ENCODE measurements at places on chromosomes 5 and 9.

DNA sequence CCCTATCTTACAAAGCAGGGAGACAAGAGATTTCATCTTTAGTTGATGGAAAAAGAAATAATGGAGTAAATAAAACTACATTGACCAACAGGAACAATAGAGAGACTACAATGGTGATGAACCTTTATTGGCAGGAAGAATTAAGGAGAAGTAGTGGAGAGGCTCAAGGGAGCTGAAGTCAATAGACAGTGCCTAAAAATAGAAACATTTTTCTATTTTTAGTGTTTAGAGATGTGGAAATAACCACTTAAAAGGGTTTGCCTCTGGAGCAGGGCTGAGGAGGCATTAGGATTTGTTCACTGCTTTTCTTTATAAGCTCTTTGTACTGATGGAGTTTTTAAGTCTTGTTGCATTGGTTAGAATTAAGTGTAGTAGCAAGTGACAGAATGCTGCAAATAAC lies 98.4 kb upstream of the ERCC6L2 start:
- no peak for DNase-seq

- no peak for DNase-seq
These were observed 176.4 kb downstream of the PDZD2 start for GRCh38 chr5:31815376-31815775.

GRCh38 chr5:76388791-76389512 lies 14.1 kb upstream of the IQGAP2 start:
- no peak for DNase-seq

GRCh38 chr9:89619019-89619418 lies 14.2 kb downstream of the GADD45G start:
- no peak for DNase-seq

- DNase-seq = no peak
These were observed 79.9 kb downstream of the SMIM23 start for GRCh38 chr5:171865471-171865870.

GRCh38 chr5:139486201-139486600 lies 3.6 kb upstream of the STING1 start:
- no peak for DNase-seq

- DNase-seq = no peak
These were observed 49.6 kb upstream of the EIF4EBP3 start for GRCh38 chr5:140497897-140498296.

DNA sequence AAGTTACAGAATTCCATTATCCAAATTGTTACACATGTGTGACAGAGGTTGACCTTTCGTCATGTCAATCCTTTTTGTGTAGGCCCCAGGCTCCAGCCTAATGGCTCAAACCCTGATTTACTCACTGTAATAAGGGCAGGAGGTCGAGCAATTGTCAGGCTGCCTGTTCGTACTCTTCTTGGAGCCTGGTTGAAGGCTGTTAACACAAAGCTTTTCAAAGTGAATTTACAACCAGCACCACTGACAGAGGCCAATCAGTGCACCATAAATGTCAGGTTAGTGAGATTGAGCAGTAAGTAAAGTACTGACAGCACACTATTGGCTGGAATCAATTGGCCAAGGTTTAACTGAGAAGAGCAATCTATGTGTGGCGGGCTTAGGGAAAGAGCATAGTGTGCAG lies 16.8 kb downstream of the PRDM6 start:
- no peak for DNase-seq

DNA sequence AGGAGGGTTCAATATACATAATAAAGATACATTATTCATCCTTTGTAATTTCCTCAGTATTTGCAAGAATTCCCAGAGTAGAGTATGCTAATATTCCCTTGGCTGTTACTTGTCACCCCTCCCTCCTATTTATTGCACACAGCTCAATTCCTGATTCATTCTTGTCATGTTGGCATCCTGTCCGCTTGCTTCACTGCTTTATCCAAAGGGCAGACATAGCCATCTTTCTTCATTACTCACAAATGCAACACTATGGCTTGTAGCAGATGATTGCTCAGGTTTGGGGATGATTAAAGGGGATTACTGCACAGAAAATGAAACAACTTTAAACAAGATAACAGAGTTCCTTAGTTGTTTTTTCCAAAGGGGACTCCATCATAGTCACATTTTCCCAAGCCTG lies 1.2 kb upstream of the IL33 start:
- no peak for DNase-seq

DNA sequence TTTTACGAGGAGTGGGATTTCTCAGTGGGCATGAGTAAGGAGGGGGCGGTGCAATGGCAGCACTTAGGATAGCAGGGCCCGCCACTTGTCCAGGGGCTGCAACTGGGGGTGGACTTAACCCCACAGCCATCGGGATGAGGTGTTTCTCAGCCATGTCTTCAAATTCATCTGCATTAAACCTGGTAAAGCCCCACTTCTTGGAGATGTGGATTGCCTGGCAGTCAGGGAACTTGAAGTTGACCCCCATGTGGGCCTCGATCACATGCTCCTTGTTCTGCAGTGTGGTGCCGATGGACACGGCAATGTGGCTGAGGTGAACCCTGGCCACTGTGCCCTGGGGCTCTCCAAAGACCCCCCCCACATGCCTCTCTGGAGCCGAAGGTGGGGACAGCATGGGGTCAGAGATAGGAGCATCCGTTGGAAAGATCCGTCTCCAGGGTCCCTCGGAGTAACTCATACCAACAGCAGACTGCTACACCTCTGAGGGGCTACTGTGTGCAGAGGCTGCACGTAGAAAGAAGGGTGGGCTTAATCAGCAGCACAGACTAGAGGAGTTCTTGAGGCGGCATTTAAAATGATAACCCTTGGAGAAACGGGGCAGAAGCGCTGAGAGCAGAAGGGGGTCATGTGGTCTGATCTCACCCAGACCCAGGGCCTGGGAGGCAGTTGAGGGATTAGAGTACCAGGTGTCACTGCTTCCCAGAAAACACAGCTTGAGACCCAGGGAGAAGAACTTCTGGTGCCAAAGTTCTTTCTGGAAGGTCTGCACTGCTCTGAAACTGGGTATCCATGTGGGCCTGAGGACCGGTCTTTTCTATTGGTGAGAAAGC lies 141.4 kb downstream of the MTX3 start:
- no peak for DNase-seq

DNA sequence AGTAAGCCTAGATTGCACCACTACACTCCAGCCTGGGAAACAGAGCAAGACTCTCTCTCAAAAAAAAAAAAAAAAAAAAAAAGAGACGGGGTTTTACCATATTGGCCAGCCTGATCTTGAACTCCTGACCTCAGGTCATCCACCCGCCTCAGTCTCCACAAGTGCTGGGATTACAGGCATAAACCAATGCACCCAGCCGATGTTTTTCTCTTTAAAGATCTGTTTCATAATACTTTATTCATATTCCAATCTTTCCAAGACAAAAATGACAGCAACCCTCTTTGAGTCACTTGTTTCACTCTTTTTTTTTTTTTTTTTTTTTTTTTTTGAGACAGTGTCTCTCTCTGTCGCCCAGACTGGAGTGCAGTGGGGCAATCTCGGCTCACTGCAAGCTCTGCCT lies 13.6 kb upstream of the LMNB1 start:
- no peak for DNase-seq

- no peak for DNase-seq
These were observed 99.9 kb downstream of the PRR16 start for GRCh38 chr5:120564013-120564412.

- no peak for DNase-seq
These were observed 522.3 kb upstream of the NUDT12 start for GRCh38 chr5:104084896-104085295.

- no peak for DNase-seq
These were observed 197.3 kb upstream of the ADAMTS16 start for GRCh38 chr5:4942831-4943178.

DNA sequence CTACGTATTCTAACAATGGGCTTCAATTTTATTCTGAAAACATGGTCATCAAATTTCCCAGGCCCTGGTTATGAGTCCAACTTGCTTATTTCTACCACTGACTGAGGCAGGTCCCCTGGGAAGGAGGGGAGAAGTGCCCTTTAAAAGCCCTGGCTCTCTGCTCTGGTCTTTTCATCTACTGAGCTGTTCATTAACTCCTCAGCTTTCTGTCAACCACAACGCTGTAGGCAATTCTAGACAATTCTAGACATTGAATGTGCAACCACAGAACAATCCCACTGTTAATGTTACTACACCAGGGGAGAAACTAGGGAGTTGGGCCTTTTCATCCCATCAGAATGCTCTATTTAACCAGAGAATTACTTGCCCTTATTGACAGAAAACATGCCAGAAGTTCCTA lies 10.0 kb downstream of the MOCS2 start:
- no peak for DNase-seq

- no peak for DNase-seq
These were observed 252.9 kb downstream of the CWC27 start for GRCh38 chr5:65021527-65022226.

GRCh38 chr5:167820101-167820990 lies 471.1 kb upstream of the WWC1 start:
- no peak for DNase-seq

GRCh38 chr9:18542837-18543405 lies 69.0 kb downstream of the ADAMTSL1 start:
- DNase-seq = no peak

GRCh38 chr5:176863041-176863764 lies 35.9 kb downstream of the HK3 start:
- no peak for DNase-seq

GRCh38 chr5:140607031-140607430 lies 25.9 kb downstream of the CD14 start:
- DNase-seq = peak; percentile 18

DNA sequence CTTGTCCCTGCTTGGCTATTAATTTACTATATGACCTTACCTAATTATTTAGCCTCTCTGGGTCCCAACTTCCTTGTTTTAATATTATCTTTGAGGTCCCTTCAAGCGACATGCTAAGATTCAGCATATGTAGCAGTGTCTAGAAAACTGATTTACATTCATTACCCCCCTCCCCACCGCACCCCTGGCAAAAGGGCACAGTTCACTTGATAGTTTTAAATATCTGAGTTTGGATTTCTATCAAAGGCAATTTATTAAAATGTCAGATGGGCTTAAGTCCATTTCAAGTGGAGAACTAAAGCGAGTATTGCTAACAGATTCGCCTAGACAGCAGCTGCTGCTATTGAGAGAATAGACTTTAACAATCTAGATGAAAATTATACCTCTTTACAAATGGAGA lies 3.9 kb downstream of the CEMIP2 start:
- DNase-seq = no peak

DNA sequence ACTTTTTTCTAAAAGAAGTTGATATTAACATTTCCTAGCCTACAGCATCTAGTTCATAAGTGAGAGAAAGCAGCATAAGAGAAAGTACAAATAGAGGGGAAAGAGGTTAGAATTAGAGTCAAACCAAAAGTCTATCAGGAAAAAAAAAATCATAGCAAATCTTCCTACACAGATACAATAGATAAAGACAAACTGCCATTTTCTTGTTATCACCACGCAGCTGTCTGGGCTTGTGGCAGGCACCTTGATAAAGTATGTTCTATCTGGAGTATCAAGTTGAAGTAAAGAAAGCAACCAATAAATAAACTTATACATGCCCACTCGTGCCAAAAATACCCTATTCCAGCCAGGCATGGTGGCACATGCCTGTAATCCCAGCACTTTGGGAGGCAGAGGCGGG lies 5.3 kb upstream of the NR4A3 start:
- no peak for DNase-seq

GRCh38 chr5:54491326-54491725 lies 26.2 kb upstream of the SNX18 start:
- DNase-seq = no peak

- no peak for DNase-seq
These were observed 851.7 kb upstream of the DMAC1 start for GRCh38 chr9:8651070-8651845.

DNA sequence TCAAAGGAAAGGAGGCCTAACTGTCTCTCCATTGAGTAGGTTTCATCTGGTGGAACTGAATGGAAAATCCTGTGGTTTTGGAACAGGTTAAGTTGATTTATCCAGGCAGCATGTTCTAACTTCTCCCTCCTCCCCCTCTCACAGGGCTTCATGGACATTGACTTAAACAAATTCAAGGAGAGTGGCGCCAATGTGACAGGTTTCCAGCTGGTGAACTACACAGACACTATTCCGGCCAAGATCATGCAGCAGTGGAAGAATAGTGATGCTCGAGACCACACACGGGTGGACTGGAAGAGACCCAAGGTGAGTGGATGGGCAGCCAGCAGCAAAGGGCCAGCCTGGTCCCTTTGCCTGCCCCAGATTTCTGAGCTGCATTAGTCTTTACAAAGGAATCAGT lies 183.9 kb downstream of the GRIA1 start:
- no peak for DNase-seq

GRCh38 chr9:136488247-136489214 lies 5.7 kb upstream of the SEC16A start:
- DNase-seq = peak; percentile 30

DNA sequence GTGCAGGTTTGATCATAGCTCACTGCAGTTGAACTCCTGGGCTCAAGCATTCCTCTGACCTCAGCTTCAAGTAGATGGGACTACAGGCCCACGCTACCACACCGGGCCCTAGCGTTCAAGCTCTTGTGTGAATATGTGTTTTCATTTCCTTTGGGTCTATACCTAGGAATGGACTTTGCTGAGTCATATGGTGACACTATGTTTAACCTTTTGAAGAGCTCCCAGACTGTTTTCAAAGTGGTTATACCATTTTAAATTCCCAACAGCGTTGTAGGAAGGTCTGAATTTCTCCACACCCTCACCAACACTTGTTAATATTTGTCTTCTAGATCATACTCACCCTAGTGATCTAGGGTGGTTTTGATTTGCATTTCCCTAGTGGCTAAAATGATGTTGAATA lies 33.5 kb downstream of the FAF2 start:
- no peak for DNase-seq

DNA sequence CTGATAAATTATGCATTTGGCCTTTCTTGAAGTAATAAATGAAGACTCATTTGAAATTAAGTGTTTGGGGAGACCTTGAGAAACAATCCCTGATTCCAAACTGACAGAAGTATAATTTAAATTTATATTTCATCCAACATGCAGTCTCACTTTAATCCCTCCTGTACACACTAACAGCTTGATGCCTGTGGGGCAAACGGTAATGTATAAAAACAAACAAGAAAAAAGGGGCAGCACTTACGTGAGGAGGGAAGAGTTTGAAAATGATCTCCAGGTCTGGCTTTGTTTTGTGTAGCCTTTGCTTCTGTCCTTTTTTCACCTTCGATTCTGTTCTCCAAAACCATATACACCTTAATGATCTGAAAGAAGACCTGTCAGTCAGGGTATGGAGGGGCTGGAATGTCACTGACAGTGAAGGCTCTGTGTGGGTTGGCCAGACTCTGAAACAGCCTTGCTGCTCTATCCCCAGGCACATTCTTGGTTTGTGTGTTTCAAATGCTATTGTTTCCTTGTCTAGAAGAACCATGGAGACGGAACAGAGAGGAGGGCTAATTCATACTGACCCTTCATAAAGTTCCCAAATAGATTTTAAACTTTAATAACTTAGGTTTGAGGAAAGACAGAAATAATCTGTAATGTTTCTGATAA lies 338.2 kb upstream of the WWC1 start:
- no peak for DNase-seq

DNA sequence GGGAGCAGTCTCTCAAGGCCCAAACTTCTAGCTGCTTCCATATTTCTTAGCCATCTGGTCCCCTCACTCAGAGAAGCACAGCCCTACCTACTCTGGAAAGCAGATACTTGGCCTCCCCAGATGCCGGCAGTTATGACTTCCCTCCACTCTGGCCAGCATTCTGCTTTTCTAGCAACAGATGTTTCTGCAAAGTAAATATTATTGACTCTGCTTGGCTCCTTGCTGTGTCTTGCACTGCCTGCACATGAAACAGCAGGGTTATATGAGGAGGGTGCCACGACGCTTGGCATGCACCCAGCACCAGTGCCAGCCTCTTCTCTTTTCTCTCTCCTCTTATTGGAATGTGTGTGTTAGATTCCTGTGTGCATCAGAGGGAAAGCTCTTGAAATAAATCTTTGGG lies 99.7 kb downstream of the ARHGAP26 start:
- DNase-seq = no peak

Data from AML-193 (cell line).